Motor neuron (in vitro differentiated cells): ENCODE measurements at places on chromosomes 5 and 9.

DNA sequence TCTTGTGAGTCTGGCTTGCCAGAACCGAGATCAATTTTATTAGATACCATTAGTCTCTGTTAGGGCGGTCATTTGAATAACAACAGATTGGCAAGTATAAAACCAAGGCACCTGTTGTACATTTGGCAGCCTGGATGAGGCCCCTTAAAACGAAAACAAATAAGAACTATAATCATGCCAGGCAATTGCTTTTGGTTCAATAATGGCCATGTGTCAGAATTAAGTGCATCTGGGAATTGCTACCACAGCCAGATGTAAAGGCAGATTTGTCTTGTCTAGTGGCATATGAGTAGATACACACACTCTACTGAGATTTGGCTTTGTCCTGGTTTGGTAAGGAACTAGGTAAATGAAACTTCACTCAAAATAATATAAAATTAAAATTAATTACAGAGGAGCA lies 1046.2 kb upstream of the DMAC1 start:
- no peak for ATAC-seq

- ATAC-seq: no peak
These were observed 584.1 kb downstream of the CCDC171 start for GRCh38 chr9:16136961-16137360.

DNA sequence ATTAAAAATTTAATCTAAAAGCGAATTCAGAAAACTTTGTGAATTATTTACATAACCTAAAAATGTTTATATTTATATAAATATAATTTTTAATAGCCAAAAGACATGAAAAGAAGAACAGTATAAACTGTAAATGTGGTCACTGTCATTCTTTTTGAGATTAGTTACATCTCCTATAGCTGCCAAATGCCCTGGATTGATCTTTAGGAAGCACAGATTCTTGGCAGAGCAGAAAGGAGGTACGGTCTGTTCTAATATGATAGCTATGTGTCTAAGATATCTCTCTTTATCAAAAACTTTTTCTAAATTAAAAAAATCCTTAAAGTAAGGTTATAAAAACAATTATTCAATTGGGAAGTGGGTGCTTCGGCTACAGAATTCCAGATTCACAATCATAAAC lies 151.0 kb downstream of the LPAR1 start:
- ATAC-seq: no peak

GRCh38 chr9:16265688-16266087 lies 604.8 kb downstream of the BNC2 start:
- peak; percentile 22 for ATAC-seq

DNA sequence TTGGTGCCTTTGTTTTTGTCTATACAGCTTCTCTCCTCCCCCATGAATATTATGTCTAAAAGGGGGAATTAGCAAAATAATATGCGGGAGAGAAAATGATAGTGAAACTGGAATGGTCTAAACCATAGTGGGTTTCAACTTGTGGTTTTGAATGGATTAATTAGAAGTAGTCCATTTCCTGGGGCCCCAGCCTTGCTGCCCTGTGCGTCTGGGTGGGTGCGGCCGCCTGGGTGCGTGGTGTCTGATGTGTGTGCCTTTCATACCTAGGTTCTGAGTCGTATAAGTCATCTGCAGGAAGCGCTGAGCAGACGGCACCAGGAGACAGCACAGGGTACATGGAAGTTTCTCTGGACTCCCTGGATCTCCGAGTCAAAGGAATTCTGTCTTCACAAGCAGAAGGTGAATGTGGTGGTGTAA lies 120.0 kb upstream of the CACNA1B start:
- ATAC-seq: peak; percentile 54

- ATAC-seq: no peak
These were observed 1748.2 kb downstream of the EFNA5 start for GRCh38 chr5:105922574-105922973.
